ENCODE measurements at places on chromosomes 2 and 18.
A peak's percentile ranks its signal among the peaks of the same experiment; 100 is the strongest.

DNA sequence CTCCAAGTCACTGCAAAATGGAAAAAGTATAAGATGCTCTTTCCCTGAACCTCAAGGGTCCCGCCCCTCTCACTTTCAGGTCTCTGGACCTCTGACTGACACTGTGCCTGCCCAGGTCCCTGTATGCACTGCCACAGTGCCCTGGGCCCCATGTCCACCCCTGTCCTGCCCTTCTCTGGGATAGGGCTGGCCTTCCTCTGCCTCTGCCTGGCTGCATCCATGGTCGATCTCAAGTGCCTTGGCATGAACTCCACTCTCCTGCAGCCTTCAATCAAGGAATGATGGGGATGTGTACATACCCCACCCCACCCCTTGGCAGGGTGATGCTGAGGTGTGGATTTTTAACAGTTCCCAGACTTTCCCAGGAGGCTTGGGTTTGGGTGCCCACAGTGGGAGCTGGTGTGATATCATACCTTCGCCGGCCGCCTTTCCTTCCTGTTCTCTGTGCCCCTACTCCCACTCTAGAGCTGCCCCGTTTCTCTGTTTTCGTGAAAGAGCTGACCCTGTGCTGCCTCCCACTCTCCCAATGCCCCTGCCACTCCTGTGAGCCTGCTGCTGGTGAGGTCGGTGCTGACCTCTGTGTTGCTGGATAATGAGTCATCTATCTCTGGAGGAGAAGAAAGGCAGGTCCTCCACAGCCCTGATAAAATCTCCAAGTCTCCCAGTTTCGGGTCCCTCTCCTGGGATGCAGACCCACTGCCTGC lies 18.9 kb downstream of the PTPN18 start:
- no peak for DNase-seq

DNA sequence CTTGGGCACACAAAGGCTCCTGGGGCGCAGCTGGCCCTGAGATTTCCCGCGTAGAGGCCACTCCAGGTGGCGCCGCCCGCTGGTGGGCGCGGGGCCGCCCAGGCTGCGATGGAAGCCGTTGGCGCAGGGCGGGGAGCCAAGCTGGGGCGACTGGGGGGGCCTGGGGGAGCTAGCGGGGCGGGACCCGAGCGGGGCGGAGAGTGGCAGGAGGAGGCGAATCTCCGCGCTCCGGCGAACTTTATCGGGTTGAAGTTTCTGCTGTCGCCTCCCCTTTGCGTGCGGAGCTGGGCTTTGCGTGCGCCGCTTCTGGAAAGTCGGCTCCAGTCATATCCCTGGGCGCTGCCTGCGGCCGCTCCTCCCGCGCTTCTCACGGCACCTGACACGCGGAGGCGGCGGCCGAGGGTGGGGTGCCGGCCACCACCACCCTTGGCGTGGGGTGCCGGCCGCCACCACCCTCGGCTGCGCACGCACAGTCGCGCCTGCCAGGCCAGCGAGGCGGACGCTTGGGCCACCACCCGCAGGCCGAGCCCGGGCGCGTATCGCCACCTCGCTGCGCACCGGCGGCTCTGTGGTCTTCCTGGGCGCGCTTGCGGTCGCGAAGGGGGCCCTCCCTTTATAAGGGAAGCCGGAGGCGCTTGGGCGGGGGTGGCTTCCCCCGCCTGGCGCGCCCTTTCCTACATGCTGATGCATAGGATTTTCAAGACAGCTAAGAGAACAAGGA lies 919 bp upstream of the CYP1B1 start:
- DNase-seq = no peak

- DNase-seq = no peak
Measured at GRCh38 chr18:50192995-50193795, 1.8 kb downstream of the MYO5B start.

DNA sequence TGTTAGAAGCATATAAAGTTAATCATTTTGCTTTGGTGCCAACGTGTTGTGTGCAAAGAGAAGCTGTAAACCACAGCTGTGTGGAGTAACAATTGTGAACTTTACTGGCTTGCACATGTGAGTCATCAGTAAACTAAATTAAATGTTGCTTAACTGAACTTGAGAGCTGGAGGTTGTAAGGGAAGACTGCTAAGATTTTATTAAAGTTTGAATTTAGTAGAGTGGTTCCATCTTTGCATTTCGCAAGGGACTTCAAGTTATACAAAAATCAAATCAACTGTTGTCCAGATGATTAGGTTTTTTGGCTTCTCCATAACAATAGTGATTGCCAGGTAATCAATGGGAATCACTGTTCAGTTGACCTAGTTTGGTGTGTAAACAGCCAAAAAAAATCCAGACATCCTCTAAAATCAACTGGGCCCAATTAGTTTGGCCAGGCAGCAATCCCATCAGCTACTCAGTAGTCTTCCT lies 247.4 kb downstream of the MYO3B start:
- DNase-seq = no peak

- DNase-seq = no peak
Measured at GRCh38 chr2:151619337-151619989, 114.8 kb downstream of the NEB start.

- no peak for DNase-seq
Measured at GRCh38 chr2:33577084-33577483, 22.0 kb downstream of the FAM98A start.

GRCh38 chr18:475202-476031 lies 25.1 kb downstream of the COLEC12 start:
- DNase-seq = no peak

DNA sequence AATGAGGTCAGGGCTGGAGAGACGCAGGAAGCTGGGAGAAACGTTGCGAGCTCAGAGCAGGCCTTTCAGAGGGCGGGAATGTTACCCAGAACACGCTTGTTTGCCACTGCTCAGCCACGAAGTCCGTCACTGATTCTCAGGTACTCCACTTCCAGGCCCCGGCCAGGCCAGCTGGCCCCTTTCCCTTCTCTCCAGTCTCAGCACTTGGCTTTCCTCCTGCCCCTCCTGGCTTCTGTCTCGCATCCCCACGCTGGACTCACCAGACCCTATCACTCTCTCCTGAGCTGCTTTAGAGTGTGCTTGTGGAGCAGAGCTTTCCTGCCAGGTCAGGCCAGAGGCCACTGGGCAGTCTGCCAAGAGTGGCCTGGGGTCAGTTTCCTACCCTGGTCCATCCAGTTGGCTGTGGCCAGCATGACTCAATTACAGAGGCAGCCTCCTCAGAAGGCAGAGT lies 151.4 kb downstream of the TWIST2 start:
- DNase-seq = no peak

DNA sequence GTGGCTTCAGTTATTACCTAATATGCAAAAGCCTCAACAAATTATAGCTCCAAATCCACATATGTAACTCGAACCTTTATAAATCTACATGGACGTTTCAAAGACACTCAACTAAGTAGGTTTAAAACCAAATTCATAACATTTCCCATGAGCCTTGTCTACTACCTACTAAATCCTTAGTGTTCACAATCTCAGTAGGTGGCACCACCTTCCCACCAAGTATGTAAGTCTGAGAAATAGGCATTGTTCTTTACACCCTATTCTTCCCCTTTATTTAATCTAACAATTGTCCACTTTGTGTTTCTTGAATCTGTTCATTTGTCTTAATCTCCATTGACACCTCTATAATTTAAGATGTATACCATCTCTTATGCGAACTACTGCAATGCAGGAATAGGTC lies 4.6 kb downstream of the PIGN start:
- DNase-seq = no peak

DNA sequence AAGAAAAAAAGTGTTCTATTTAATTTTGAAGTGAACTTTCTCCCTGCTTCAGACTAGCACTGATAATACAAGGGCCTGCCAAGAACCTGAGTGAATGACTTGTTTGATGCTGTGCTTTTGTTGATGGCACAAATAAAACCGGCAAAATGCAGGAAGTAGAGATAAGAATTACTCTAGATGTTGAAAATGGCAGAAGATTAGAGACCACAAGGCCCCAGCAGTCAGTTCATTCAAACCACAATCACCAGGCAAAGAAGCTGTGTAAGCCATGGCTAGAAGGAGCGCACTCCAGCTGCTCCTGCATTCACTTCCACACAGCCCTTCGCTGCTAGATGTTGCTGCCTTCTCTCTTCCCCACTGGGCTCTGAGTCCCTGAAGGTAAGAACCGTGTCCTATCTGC lies 297.1 kb downstream of the AGPS start:
- no peak for DNase-seq

DNA sequence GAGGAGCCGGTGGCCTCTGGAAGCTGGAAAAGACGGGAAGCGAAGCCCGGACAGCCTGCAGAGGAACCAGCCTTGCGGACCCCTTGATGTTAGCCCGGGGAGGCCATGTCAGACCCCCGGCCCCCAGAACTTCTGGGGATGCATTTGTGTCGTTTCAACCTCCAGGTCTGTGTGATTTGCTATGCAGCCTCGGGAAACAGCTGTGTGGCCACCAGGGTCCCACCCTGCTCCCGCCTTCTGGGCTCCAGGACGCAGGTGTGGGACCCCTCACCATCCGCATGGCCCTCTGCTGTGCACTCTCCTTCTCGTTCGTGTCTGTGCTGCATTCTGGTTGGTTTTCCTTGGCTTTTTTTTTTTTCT lies 13.3 kb downstream of the NEU4 start:
- DNase-seq = no peak

GRCh38 chr2:198660501-198660900 lies 797.2 kb downstream of the SATB2 start:
- DNase-seq = no peak

DNA sequence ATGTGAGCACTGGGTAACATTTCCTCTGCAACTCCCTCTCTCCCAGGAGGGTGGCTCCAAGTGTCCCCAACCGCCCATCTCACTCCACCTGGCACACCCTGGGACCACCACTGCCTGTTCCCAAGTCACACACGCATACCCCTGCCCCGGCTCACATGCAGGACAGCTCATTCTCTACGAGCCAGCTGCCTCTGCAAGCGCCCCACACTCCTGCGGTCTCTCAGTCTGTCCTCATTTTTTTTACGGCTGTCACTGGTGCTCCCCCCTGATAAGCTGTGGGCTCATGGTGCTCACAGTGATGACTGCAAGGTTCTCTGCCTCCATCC lies 30.8 kb downstream of the AFG3L2 start:
- DNase-seq = no peak

GRCh38 chr2:235384624-235385023 lies 109.2 kb upstream of the AGAP1 start:
- no peak for DNase-seq

DNA sequence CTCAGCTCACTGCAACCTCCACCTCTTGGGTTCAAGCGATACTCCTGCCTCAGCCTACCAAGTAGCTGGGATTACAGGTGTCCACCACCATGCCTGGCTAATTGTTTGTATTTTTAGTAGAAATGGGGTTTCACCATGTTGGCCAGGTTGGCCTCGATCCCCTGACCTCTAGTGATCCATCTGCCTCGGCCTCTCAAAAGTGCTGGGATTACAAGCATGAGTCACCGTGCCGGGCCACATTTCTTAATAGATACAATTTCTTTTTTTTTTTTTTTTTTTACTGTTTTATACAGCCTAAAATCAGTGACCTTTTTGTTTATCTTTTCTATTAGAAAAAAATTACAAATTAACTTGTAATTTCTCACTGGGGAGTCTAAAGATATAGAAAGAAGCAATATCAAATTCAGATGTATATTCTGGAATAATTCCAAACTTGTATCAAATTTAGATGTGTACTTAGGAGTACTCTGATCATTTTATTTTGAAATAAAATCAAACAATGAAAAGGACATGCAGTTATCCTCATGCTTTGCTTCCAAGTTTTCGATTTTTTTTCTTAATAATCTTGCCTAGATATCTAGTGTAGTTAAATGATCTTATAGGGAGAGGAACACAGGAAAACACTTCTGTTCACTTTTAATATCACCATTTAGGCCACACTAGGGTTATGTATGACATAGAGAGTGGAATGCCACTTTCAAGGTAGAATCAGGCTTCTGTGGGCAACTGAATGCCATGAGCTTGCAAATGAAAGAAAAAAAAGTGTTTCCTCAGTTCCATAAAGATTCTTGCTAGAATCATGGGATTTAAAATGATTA lies 1089.3 kb downstream of the SUCLG1 start:
- no peak for DNase-seq

- no peak for DNase-seq
Measured at GRCh38 chr2:44642123-44642857, 280.5 kb downstream of the CAMKMT start.

GRCh38 chr2:38794235-38794946 lies 16.4 kb downstream of the GEMIN6 start:
- DNase-seq = no peak

DNA sequence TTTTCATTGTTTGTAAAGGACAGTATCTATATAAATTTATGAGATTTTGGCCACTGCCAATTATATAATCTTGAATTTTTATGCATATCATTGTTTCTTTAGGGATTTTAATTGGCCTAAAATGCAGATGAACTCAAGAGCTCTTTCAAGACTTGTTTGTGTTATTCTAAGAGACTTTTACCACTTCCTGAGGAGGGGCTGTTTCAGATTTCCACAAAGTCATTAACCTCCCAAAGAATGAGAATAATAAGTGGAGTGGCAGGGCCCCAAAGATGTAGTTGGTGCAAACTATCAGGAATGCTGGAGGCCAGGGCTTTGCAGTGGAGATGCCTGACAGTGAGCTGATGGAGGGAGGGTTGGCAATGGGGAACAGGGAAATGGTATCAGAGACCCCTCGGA lies 15.5 kb upstream of the ACVR1 start:
- DNase-seq = no peak

DNA sequence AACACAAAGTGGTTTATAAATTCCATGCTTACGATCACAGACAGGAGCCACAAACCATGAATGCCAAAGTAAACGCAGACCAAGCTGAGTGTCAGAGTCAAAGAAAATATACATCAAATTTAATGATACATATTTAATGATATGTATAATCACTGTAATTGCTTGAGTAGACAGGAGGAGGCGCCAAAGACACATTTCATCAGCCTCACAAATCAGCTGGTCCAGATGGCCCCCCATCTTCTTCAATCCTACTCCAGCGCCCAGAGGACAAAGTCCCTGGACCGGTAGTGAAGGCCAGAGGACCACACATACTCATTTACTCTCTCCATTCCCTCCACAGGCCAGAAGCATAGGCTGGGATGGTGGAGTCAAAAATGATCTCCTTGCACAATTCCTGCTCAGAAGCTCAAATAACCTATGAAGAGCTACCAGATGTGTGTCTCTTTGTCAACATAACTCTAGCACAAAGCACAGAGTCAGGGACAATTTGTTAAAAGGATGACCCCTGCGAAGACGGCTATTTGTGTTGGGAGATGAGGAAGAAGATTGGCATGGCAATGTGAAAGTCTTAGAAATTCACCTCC lies 149.3 kb upstream of the PGAP1 start:
- no peak for DNase-seq

- no peak for DNase-seq
Measured at GRCh38 chr2:217688494-217688893, 314.3 kb downstream of the TNS1 start.

- no peak for DNase-seq
Measured at GRCh38 chr18:39571511-39571910, 2005.9 kb upstream of the CELF4 start.

- DNase-seq = no peak
Measured at GRCh38 chr18:13500869-13501542, 225.4 kb downstream of the FAM210A start.

DNA sequence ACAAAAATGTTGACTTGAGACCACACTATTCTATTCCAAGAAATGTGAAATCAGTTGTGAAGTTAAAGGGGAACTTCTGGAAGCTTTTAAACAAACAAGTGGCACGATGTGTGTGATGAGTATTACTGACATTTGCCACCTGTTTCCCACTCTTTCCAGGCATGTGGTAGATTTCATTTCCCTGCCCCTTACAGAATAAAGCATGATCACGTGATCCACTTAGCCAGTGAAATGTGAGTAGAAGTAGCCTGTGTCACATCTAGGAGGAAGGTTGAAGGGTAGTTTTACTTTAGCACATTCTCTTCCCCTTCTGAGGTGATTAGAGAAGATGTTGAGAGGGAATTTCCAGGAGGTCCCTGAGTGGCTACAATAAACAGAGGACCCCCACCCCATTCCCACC lies 3.8 kb downstream of the COL4A4 start:
- no peak for DNase-seq

- DNase-seq = peak; percentile 25
Measured at GRCh38 chr2:1550658-1551316, 137.5 kb downstream of the TPO start.

Measured in stimulated activated CD8-positive, alpha-beta memory T cell treated with anti-CD3 and anti-CD28 coated beads, Interleukin-4, amount 100 ng/mL, for 1 hour (primary cell).